ENCODE measurements at places on chromosomes 16 and 17. TPM values are rescaled to one million over a fixed set of nuclear protein-coding genes. Genes with fewer than 3 reads are reported as not detected.

Gene BAHCC1
- not detected for polyA plus RNA-seq

Gene OR1E2
- polyA plus RNA-seq = not detected

Gene FTO
- polyA plus RNA-seq = 126 TPM

Gene NLRC3
- 13.1 TPM for polyA plus RNA-seq

Gene SECTM1
- polyA plus RNA-seq = 2.2 TPM

Gene SLC35G6
- not detected for polyA plus RNA-seq

Gene RHBDF1
- not detected for polyA plus RNA-seq

Gene SLC22A31
- polyA plus RNA-seq = 0.48 TPM

Gene RAPGEFL1
- polyA plus RNA-seq = 0.13 TPM

Gene DOC2B
- polyA plus RNA-seq = not detected

Gene CACNG5
- not detected for polyA plus RNA-seq

Gene IGFALS
- polyA plus RNA-seq = not detected

Gene TIGD7
- 3.4 TPM for polyA plus RNA-seq

Gene SNAI3
- polyA plus RNA-seq = 22.9 TPM

Gene CD79B
- 57.2 TPM for polyA plus RNA-seq

Gene KRTAP1-1
- polyA plus RNA-seq = not detected

Gene PERCC1
- polyA plus RNA-seq = not detected

Gene SLC7A5
- polyA plus RNA-seq = 6.4 TPM

Gene TBC1D3D
- polyA plus RNA-seq = 0.09 TPM

Gene ABCC6
- polyA plus RNA-seq = 0.15 TPM

Gene PABPN1L
- not detected for polyA plus RNA-seq

Gene PRAC2
- polyA plus RNA-seq = not detected

Gene SLFN11
- 13.6 TPM for polyA plus RNA-seq

Gene SPATA32
- 0.25 TPM for polyA plus RNA-seq

Gene SEPTIN12
- not detected for polyA plus RNA-seq

Gene USB1
- polyA plus RNA-seq = 35.3 TPM

Gene ACSM5
- not detected for polyA plus RNA-seq

Gene MARVELD3
- not detected for polyA plus RNA-seq

Gene HES7
- polyA plus RNA-seq = not detected

Gene FOXL1
- not detected for polyA plus RNA-seq

Gene KRTAP9-8
- not detected for polyA plus RNA-seq

Gene CCT6B
- 1.6 TPM for polyA plus RNA-seq

Gene SDK2
- not detected for polyA plus RNA-seq

Gene INCA1
- polyA plus RNA-seq = 0.71 TPM

Gene BEAN1
- 0.23 TPM for polyA plus RNA-seq

Gene CBFA2T3
- not detected for polyA plus RNA-seq

Gene ATP2A1
- not detected for polyA plus RNA-seq

Gene ZNF18
- polyA plus RNA-seq = 8.9 TPM

Gene SPDYE4
- polyA plus RNA-seq = not detected

Gene HLF
- polyA plus RNA-seq = 3.7 TPM

Gene SRL
- polyA plus RNA-seq = not detected

Gene GPR142
- polyA plus RNA-seq = not detected

Data from CD4-positive, alpha-beta memory T cell (primary cell).